ENCODE measurements at places on chromosomes 6 and 20. TPM values are rescaled to one million over a fixed set of nuclear protein-coding genes. Genes with fewer than 3 reads are reported as not detected.
A peak's percentile ranks its signal among the peaks of the same experiment; 100 is the strongest.

Gene GABRR1
- not detected for total RNA-seq

Gene PDE7B
- total RNA-seq, result 4.9 TPM

Gene CDH26
- not detected for total RNA-seq

Gene CYP39A1
- total RNA-seq, result 2.3 TPM

Gene VSX1
- 2.8 TPM for total RNA-seq

Gene ASIP
- not detected for total RNA-seq

Gene VWA7
- total RNA-seq, result 0.36 TPM

Gene LY6G6F
- total RNA-seq, result not detected

Gene FITM2
- total RNA-seq, result 14.1 TPM

Gene HLA-DOA
- not detected for total RNA-seq

Gene ARG1
- not detected for total RNA-seq

- DNase-seq, result peak; percentile 24
Observed at GRCh38 chr6:11852061-11852651, 73.6 kb upstream of the ADTRP start.

GRCh38 chr6:118791499-118791898, 102.5 kb upstream of the ASF1A start:
- DNase-seq, result no peak

- peak; percentile 89 for DNase-seq
Observed at GRCh38 chr6:81997090-81997926, 244.8 kb upstream of the TENT5A start.

DNA sequence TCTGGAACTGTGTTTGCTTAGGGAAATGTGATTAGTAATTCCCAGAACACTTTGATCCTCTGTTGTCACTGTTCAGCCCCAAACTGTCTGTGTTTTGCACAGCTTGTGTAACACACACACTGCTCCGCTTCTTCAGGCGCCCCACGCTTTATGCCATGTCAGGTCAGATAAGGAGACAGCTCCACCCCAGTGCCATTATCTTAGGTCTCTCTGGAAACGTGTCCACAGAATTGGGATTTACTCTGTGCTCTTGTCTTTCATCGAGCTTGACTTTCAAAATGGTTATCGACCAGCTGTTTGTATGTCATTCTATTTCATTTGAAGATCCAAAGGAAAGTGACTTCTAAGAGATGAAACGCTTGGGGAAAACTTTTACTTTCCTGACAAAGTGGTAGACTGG, 106.4 kb upstream of the SSTR4 start:
- no peak for DNase-seq

DNA sequence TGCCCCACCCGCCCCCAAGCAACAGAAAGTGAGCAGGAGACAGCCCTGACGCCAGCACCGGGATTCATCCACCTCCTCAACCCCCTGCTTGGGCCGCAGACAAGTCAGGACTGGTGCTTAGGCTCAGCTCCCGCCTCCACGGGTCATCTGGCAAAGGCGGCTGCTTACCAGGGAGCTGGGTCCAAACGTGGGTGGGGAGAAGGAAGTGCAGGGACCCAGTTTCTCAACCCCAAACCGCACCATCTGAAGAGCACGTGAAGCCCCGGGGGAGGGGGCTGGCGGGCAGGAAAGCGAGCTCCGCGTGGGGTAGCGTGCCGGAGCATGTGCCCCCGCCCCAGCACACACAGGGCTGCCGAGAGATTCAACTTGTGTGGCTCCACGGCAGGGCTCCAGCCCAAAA, 87.2 kb downstream of the BMP7 start:
- DNase-seq, result peak; percentile 32

DNA sequence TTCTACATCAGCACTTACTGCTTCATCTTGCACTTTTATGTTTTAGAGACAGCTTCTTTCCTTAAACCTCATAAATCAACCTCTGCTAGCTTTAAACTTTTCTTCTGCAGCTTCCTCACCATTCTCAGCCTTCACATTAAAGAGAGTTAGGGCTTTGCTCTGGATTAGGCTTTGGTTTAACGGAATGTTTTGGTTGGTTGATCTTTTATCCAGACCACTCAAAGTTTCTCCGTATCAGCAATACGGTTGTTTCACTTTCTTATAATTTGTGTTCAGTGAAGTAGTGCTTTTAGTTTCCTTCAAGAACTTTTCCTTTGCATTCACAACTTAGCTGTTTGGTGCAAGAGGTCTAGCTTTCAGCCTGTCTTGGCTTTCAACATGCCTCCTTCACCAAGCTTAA, 40.4 kb downstream of the DNAAF9 start:
- DNase-seq, result no peak

DNA sequence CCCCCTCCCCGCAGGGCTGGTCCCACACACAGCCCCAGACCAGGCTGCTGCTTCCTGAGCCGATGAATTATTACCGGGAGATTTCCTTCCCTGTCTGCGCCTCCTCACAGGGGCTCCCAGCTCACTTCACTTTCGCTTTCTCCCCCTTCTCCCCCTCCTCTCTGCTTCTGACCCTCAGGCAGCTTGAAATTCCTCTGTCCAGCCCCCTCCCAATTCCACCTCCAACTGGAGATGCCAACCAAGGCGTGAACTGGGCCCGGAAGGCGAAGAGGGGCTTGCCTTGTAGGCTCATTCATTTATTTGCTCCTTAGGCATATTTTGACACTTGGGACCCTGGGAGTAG, 1.7 kb upstream of the TCF15 start:
- DNase-seq, result no peak

GRCh38 chr6:119276211-119276610, 73.3 kb downstream of the MAN1A1 start:
- no peak for DNase-seq

GRCh38 chr20:24148372-24148771, 159.8 kb upstream of the GGTLC1 start:
- peak; percentile 63 for DNase-seq

DNA sequence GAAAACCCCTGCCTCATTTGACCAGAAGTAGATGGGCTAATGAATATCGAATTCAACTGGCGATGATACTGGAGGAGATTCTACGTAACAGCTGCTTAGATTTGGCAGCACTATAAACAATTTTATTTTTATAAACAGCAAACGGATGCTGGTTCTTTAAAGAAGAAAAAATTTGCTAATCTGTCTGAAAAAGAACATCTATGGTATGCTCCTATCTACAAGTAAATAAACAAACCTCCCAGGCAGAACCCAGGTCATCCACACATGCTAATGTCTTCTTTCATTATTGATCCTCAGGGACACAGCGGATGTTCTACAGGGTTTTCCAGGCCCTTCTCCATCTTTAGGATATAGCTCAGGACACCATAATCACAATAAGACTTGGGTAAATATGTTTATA, 291.3 kb downstream of the ALDH8A1 start:
- DNase-seq, result no peak

GRCh38 chr20:45489083-45489531, 19.6 kb downstream of the WFDC2 start:
- peak; percentile 90 for DNase-seq

- no peak for DNase-seq
Observed at GRCh38 chr6:11362564-11362963, 130.1 kb upstream of the NEDD9 start.

- no peak for DNase-seq
Observed at GRCh38 chr6:45970326-45970725, 45.3 kb downstream of the CLIC5 start.

GRCh38 chr20:1533059-1533458, 24.4 kb downstream of the SIRPD start:
- DNase-seq, result peak; percentile 81

GRCh38 chr6:142900227-142900971, 44.6 kb downstream of the HIVEP2 start:
- DNase-seq, result peak; percentile 37

GRCh38 chr20:17618673-17619013, 48.8 kb downstream of the DSTN start:
- DNase-seq, result no peak

DNA sequence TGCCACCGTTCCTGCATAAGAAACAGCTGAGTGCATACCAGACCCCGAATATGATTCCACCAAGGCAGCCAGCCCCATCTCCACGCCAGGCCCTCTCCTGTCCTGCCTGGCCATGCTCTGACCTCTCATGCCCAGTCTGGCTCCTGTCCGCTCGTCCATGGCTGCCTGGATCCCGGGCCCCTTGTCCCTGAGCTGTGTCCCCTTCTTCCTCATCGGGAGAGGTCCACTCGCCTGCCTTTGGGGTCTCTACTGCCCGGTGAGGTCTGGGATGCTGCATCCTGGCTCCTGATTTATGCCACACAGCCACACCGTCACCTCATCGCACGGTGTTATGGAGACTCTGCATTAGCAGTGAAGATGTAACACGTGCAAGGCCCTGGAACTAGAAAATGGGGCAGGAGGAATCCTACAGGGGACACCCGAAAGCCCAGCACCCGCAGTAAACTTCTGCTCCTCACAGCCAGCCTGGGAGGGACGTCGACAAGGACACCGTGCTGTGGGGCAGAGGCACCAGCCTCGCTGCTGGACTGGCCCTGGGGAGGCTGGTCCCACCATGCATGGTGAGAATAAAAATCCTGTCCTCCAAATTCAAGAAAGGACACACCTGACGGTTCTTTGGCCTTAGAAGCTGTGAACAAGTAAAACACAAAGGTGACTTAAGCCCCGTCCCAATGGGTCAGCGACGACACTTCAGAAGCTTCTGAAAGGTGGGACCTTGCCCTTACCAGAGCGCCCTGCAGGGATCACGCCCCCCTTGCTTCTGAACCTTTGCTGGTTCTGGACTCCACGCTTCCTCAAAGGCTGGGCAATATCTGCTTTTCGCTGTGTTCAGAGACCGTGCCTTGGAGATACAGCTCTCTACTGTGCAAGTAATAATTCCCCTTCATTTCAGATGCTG, 103.0 kb downstream of the DLL1 start:
- DNase-seq, result no peak

GRCh38 chr6:43226192-43226851, 3.0 kb downstream of the DNPH1 start:
- no peak for DNase-seq

DNA sequence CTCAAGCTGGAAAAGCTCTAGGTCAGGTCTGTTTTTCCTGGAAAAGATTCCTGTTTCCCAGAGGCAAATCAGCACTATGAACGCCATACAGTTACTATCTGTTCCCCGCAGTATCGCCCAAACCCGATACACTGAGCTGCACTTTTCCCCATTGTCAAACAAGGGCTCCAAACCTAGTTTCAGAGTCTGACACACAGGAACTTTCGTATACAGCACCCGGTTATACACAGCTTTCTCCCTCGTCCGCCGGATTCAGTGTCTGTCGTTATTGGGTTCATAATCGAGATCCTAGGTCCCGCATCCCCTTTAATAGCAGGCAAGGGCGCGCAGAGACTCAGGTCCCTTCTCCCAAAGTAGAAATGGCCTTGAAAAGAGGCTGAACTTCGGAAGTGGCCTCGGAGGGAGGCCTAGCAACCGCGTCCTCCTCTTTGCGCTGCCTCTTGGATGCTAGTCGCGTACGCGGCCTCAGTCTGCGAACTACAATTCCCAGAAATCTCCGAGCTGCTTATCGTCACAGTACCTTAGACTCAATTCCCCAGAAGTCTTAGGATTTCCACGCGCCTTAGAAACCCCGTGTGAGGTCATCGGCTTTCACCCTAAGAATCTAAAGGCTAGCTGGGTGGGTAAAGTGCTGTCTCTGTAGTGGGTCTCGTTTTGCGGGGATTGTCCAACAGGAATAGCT, 34.2 kb downstream of the ZNF391 start:
- no peak for DNase-seq

- DNase-seq, result no peak
Observed at GRCh38 chr20:31845300-31845863, at the start of gene FOXS1. TSS of gene FOXS1 (minus strand) at chr20:31845604. CDS start at chr20:31845542, 62 bp downstream.

DNA sequence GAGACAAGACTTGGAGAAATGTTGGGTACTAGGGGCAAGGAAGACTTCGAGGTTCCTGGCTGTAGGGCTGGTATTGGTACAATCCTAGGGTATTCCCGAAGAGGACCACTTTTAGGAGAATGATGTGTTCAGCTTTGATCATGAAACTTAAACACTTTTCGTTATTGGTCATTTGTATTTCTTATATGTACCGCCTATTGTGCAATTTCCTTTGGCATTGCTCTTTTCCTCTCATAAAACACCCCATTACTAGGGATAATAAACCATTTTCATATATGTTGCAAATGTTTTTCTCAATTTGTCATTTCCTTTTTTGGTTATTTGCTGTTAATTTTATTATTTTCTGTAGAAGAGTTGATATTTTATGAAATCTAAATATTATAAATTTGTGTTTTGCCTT, 18.9 kb upstream of the ARFGEF3 start:
- DNase-seq, result no peak

- DNase-seq, result peak; percentile 64
Observed at GRCh38 chr6:32825966-32826365, 9.2 kb upstream of the HLA-DOB start.

GRCh38 chr20:20138301-20139064, 86.2 kb downstream of the CFAP61 start:
- DNase-seq, result no peak

- DNase-seq, result peak; percentile 85
Observed at GRCh38 chr6:169253337-169254238, at the start of gene THBS2. TSS of gene THBS2 (minus strand) at chr6:169253846. CDS start at chr6:169250784, 3,062 bp downstream.

- no peak for DNase-seq
Observed at GRCh38 chr20:38893056-38893564, 33.1 kb upstream of the FAM83D start.

- DNase-seq, result peak; percentile 39
Observed at GRCh38 chr6:116564311-116564710, 7.0 kb upstream of the RWDD1 start.

- DNase-seq, result peak; percentile 97
Observed at GRCh38 chr20:4082406-4083097, 67.2 kb upstream of the RNF24 start.

DNA sequence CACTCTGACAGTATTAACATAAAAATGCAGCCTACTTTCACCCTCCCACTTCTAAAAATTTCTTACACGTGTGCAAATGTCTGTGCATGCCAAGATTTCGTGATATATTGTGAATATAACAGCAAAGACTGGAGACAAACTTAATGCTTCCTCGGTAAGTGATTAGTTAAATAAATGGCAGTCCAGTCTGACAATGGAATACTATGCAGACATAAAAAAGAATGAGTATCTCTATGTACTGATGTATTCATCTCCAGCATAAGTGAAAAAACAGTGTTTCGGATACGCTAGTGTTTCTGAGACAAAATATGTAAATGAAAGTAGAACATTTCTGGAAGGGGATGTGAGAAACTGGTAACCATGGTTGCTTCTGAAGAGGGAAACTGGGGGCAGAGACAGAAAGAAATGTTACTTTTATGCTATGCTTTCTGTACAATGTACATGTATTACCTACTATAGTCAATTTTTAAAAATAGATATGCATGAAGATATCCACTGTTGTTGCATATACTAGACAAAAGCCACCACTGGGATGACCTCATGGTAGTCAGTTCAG, 7.0 kb downstream of the SLC22A23 start:
- DNase-seq, result no peak

DNA sequence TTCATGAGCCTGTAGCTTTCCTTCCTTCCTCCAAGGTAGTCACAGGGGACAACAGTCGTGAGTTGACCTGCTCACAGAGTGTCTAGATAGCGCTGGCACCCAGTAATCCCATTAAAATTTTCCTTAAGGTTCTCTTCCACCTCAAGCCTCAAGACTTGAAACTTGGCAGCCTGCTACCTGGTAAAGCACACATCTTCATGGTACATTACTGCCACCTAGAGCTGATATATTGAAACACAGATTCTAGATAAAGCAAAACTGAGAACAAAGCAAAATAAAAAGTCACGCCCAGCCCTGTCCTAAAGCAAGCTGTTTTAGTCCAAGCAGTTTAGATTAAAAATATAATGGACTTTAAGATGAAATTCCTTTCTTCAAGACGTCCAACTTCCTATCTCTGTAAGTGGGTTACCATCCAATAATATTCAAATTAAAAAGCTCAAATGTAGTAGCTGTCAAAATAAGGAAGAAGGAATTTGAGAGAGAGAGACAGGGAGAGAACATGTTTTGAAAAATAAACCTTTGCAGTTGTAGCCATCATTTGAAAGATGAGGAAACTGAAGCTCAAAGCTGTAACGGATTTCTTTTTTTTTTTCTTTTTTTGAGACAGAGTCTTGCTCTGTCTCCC, 50.7 kb upstream of the CD83 start:
- DNase-seq, result peak; percentile 77

GRCh38 chr6:3865463-3865862, 16.3 kb downstream of the FAM50B start:
- no peak for DNase-seq

All from RPMI7951 (cell line).